ENCODE measurements at places on chromosomes 1 and 21.
A peak's percentile ranks its signal among the peaks of the same experiment; 100 is the strongest.

GRCh38 chr1:177659281-177659680 is 310.6 kb downstream of the SEC16B start:
- DNase-seq: no peak

GRCh38 chr1:242147096-242147976 is 148.4 kb upstream of the MAP1LC3C start:
- no peak for DNase-seq

GRCh38 chr1:8373581-8374241 is 55.8 kb downstream of the SLC45A1 start:
- no peak for DNase-seq

GRCh38 chr1:6941786-6942185 is 156.5 kb downstream of the CAMTA1 start:
- DNase-seq: no peak

DNA sequence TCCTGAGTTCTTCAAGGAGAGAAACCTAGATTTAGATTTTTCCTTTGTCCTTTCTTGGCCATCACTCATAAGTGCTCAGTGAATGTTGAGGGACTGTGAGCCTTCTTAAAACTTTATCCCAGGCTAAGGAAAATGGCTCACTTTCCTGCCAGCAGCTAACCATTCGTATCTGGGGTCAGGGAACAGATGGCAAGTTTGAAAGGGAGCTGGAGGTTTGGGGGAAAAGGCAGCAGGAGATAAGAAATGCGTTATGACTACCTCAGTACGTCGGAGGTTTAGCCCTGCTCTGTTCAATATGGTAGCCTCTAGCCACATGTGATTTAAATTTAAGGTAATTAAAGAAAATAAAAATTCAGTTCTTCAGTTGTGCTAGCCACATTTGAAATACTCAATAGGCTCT is 13.3 kb downstream of the RRP15 start:
- no peak for DNase-seq

DNA sequence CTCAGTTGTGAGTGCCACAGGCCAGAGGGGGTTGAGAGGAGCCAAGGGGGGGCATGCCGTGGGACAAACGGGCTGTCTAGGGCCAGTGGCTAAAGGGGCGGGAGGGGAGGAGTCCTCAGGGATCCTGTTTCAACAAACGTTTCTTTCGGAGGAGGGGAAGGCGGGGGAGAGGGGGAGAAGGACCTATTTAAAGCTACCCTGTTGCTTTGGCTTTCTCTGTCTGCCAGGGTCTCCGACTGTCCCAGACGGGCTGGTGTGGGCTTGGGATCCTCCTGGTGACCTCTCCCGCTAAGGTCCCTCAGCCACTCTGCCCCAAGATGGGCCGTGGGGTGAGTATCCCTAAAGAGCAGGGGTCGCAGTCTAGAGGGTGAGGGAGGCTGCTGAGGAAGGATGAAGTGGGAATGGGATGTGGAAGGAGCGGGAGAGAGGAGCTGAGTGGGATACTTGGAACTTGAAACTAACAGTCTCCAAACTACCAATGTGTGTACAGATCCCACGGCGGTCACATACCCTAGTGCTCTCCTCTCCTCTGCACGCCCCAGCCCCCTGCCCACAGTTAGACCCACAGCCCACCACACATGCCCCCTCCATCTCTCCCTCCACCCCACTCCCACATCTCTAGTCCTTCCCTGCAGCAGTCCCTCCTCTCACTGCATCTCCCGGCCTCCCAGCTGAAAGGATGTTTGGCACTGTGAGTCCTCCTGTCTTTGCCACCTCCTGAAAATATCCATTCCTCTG is at the start of gene ATP1A2:
TSS of gene ATP1A2 (plus strand) at position 215 of the 738 bp plus-strand sequence. CDS start at position 318, 103 bp downstream.
- no peak for DNase-seq

GRCh38 chr1:213464786-213465460 is 413.9 kb downstream of the RPS6KC1 start:
- no peak for DNase-seq

- DNase-seq: peak; percentile 17
Measured at GRCh38 chr1:207868251-207868773, 42.6 kb downstream of the CD34 start.

- no peak for DNase-seq
Measured at GRCh38 chr1:85397490-85398032, 67.4 kb downstream of the DDAH1 start.

DNA sequence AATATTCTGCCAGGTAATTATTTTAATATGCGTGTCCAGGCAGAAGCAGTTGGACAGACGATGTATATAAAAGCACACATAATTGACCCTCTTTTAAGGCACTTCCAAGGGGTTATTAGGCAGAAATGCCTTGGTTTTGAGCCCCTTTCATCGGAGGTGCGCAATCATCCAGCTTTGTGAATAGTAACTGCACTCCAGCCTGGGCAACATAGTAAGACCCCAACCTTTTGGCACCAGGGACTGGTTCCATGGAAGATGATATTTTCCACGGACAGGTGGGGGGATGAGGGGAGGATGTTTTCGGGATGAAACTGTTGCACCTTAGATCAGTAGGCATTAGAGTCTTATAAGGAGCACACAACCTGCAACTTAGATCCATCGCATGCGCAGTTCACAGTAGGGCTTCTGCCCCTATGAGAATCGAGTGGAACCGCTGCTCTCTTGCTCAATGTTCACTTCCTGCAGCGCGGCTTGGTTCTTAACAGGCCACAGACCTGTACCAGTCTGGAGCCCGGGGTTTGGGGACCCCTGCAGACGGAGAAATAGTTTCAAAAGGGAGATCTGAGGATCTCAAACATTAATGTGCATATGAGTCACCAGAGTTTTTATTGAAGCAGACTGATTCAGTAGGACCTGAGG is 1.8 kb upstream of the MCOLN2 start:
- DNase-seq: peak; percentile 71

- no peak for DNase-seq
Measured at GRCh38 chr1:115113766-115114165, 24.5 kb upstream of the TSPAN2 start.

- DNase-seq: peak; percentile 18
Measured at GRCh38 chr1:242467556-242468145, 56.8 kb downstream of the PLD5 start.

DNA sequence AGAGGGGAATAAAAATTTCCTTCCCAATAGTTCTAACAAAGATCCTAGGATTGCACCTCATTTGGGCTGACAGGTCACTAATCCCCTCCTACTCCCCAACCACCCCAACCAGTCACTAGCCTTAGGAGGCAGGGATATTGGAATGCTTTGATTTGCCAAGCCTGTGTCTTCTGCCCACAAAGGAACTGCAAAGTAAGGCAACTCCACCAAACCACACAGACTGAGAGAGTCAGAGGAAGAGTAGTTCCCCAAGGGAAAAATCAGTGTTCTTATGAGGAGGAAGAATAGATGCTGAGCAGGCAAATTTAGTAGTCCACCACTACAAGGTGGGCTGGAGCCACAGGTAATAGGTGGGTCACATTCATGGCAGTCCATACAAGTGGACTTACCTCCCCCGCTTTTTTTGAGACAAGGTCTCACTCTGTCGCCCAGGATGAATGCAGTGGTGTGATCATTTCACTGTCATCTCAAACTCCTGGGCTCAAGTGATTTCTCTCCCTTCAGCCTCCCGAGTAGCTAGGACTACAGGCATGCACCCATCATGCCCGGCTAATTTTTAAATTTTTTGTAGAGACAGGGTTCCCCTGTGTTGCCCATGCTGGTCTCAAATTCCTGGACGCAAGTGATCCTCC is 3.7 kb upstream of the TMEM39B start:
- DNase-seq: no peak

- no peak for DNase-seq
Measured at GRCh38 chr21:38439957-38440356, 58.3 kb downstream of the ERG start.

- DNase-seq: no peak
Measured at GRCh38 chr1:149963358-149963757, 26.7 kb upstream of the MTMR11 start.

GRCh38 chr1:150280138-150280707 is 2.1 kb upstream of the CIART start:
- DNase-seq: no peak

GRCh38 chr1:46455951-46456350 is 33.7 kb upstream of the DMBX1 start:
- DNase-seq: no peak
